ENCODE measurements at places on chromosomes 6 and 20.

DNA sequence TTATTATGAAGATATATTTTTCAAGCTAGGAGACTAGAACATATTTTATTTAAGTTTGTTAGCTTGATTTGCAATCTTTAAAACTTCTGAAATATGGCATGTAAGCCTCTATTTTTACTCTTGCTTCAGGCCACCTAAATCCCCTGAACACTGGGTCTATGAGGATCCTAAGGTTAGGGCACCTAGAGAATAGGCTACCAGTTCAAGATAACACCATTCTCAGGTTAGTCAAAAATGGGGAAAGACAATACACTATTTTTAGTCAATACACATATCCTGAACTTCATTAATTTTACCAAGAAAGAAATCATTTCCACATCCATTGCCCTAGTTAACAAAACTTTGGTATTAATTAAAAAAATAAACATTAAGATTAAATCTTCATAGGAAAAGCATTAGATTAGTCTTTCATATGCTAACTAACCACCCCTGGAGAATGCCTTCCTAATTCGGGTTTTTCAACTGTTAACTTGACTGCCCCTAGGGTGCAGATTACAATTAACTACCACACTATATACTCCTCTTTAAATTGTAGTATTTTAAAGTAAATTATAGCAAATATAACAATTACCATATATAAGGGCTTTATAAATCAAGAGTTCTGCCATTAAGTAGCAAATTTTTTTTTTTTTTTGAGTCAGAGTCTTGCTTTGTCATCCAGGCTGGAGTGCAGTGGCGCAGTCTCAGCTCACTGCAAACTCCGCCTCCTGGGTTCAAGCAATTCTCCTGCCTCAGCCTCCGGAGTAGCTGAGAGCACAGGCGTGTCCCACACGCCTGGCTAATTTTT, 6.7 kb upstream of the HSF2 start:
- no peak for DNase-seq

DNA sequence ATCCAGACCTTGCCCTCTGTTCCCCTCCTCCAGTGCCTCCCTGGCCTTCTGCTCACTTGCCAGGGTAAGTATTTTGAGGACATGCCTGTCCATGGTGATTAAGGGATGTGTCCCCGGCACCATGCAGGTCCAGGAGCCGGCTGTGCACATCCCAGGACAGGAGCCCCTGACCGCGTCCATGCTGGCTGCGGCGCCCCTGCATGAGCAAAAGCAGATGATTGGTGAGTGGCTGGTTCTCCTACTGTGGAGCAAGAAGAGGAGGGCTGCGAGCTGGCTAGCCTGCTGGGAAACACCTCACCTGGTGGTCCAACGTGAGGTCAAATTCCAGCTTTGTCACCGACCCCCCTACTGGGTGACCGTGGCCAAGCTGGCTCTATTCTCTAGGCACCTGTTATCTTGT, 23.7 kb downstream of the TOMM34 start:
- DNase-seq: no peak

DNA sequence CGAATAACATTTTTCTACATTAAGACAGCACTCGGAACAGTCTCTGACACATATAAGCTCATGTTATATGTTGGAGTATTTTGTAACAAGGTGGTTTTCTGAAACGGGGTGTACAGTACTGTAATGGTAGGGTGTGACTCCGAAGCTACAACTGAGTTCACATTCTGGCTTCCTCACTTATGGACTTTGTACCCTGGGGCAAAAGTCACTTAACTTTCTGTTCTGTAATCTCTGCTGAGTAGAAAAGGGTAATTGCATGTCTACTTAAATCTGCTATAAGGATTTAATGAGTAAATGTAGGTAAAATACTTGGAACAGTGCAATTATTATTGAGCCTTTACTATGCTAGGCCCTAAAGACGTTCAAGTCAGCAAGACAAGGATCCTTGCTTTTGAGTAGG, 4.7 kb upstream of the LTV1 start:
- DNase-seq: no peak

DNA sequence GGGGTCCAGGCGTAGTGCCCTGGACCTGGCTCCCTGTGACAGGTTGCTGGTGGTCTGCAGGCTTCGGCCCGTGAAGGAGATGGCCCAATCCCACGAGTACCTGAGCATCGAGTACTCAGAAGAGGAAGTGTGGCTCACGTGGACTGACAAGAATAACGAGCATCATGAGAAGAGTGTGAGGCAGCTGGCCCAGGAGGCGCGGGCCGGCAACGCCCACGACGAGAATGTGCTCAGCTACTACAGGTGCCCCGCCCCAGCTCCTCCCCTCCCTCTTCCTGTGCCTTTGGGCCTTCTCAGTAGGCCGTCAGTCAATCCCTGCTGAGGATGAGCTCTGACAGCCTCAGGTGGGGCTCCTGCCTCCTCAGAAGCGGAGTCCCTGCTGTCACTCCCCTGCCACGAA, 42.6 kb downstream of the UQCC2 start:
- no peak for DNase-seq

DNA sequence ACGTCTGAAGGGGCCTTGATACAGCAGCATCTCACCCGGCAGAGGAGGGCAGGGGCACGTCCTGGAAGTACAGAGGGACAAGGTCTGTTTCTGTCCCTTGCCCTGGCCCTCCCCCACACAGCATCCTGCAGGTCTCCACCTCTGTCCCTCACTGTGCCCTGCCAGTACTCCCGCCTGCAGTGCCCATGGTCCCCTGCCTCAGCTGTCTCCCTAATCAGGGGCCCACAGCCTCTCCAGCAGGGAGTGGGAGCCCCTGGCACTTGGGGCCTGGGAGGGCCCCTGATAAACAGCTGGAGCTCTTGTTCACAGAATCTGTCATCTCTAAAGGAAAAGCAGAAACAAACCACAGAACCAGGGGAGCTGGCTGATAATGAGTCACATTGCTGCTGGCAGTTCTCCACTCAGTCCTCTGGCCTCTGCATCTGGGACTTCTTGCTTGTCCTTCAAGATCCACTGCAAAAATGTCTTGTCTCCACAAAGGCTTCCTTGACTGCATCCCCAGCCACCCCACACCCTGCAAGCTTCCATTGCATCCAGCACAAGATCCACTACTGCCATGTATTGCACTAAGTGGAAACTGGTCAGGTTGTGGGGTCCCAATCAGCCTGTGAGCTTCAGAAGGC, 33.2 kb upstream of the TAF8 start:
- DNase-seq: no peak

DNA sequence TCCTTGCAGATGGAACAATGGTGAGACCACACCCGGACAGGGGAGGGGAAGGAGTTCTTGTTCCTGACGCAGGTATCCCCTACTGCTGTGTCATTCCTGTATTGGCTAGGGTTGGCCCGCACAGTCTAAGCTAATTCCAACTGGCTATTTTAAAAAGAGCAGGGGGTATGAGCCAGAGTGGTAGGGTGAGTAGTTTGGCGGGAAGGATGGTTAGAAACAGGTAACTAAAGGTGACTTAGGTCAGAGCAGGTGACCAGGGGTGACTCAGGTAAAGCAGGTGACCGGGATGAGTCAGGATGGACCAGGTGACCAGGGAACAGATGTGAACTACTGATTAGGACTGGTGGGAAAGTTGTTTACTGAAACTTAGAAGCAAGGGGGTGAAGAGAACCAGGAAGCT, 58.0 kb downstream of the ZNF292 start:
- DNase-seq: no peak

DNA sequence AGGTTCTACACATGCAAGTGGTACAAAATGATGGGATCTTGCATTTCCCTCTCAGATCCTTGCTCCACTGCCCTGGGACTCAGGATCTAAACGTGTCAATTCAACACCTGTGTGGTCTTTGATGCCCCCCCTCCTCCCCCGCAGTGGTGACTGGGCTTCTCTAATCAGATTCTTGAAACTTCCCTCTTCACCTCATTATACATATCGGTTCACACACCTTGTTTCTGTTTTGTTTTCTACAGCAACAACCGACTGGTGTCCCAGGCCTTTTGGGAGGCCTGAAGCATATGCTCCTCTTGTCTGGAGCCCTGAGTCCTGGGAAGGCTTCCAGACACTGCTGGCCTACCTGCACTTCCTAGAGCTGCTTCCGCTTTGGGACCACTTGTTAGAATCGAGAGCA, 20.0 kb downstream of the SAMD3 start:
- DNase-seq: no peak

- DNase-seq: no peak
Measured at GRCh38 chr20:62536871-62537401, 61.1 kb upstream of the GATA5 start.

GRCh38 chr20:7411075-7411474, 529.2 kb downstream of the HAO1 start:
- DNase-seq: no peak

GRCh38 chr20:34382174-34382573, 19.1 kb downstream of the ITCH start:
- no peak for DNase-seq
